DMS 273 treated with DMSO at 0.1 percent for 48 hours (cell line): ENCODE measurements at places on chromosomes 1 and 21.

GRCh38 chr1:153346077-153346723, 2.4 kb downstream of the PGLYRP4 start:
- DNase-seq: no peak

GRCh38 chr21:21612466-21612865, 614.3 kb downstream of the NCAM2 start:
- no peak for DNase-seq

GRCh38 chr1:205701891-205702290, 21.6 kb upstream of the SLC45A3 start:
- DNase-seq: no peak

- no peak for DNase-seq
Observed at GRCh38 chr1:200624679-200625335, 4.3 kb upstream of the KIF14 start.

- DNase-seq: no peak
Observed at GRCh38 chr1:67250051-67250653, 57.5 kb upstream of the IL12RB2 start.

GRCh38 chr1:177615251-177615650, 354.6 kb downstream of the SEC16B start:
- no peak for DNase-seq

GRCh38 chr1:57192222-57192621, 226.4 kb upstream of the C8B start:
- no peak for DNase-seq

GRCh38 chr1:218584418-218585155, 239.5 kb downstream of the TGFB2 start:
- no peak for DNase-seq

DNA sequence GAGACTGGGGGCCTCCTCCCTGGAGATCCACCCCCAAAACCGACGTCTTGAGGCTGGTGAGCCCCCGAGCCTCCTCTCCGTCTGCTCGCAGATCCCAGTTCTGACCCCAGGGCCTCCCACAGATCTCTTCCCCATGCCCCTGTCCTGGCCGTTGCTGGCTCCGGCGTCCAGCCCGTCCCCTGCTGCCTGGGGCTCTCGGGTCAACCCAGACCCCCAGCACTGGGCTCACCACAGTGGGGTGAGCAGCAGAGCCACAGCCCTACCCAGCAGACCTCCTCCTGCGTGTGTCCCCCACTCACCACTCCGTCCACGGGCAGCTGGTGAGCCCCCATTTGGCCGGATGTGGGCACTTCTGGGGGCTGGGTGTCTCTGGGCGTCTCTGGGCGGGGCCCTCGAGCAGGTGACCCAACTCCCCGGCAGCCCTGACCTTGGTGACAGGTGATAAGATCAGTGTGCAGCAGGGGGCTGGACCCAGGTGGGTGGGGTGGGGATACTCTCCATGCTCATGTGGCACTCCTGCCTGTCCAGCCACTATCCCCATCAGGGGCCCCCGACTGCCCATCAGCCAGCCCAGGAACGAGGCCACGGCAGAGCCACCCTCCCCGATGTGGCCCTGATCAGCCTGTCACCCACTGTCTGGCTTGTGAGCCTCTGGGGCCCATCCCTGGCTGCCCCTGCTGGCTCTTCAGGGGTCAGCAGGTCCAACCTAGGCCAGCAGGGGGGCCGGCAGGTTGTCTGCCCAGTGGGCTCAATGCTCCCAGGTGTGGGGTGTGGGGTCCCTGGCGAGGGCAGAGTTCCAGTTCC, 709 bp downstream of the TNFRSF14 start:
- no peak for DNase-seq

DNA sequence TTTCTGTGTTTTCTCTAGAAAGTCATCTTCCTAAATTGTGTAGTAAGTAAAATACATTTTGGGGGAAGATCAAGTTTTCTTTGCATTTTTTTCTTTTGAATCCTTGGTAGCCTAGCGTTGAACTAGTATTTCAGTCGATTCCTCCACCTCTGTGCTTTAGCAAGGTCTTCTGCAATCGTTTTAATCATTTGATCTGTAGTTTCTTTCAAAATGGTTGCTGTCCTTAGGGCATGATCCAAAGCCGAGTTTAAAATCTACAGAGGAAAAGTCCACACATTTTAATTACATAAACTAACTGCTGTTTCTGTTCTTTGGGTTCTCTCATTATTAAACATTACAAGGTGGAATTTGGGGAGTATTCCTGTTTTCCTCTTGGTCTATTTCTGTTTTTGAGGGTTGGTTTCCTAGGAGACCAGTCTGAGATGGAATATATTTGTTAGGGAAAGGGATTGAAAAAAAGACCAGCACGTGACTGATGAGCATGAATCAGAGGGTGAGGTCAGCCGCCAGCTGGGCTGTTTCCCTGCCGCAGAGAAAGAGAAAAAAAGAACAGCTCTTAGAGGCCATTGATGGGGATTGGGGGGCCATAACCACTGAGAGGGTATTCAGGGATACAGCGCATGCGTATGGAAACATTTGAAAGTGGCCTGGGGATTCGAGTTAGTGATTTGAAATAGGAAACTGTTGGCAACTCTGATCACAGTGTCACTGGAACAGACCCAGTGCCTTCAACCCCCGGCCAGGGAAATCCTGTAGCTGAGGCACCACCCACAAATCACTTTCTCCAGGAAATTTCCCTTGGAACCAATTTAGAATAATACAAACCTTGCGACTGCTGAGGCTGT, 40.6 kb downstream of the AKNAD1 start:
- DNase-seq: peak; percentile 89

DNA sequence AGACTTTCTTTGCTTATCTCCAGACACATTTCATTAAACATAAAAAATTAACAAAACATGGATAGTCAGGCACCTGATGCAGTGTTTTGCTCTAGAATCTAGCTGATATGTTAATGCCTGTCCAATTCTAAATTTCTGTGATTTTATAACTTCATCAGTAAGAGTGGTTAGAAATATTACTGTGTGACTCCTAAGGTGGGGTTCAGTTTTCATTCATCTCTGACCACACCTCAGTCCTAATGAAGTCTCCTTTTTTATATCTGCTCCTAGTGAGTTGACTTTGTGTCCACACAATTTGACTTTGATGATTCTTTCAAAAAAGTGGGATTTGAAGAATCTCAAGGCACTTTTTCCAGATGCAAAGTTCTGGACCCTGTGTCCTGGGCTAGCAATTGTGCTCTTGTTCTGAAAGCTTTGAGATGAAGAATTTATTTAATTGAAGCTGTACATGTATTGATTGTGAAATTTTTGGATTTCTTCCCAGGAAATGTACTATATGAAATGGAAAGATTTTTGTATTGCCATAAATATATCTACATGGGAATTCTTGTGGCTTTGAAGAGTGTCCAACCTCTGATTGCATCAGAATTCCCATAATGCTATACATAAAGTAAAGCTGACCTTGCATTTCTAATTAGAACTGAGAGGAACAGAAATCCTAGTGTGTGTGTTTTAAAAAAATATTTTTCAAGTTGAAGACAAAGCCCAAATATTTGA, 111.2 kb downstream of the GIPC2 start:
- no peak for DNase-seq

GRCh38 chr1:31961536-31961935, 23.4 kb upstream of the PTP4A2 start:
- no peak for DNase-seq

DNA sequence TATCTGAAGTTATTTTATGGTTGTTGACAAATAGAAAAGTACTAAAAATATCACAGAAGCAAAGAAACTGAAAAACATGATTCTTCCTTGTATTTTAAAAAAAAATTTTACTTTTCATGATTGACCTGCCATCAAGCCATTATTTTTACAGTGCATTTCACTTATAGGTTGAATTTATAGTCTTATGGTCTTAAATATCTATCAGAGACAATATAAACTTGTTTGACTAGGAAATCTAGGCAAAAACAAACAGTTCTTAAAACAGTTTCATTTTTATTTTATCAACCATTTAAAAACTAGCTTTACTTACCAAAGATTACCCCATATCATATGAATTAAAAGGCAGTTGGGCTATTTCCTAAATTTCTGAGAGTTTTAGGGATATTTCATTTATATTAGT, 59.2 kb downstream of the SLC16A1 start:
- no peak for DNase-seq

DNA sequence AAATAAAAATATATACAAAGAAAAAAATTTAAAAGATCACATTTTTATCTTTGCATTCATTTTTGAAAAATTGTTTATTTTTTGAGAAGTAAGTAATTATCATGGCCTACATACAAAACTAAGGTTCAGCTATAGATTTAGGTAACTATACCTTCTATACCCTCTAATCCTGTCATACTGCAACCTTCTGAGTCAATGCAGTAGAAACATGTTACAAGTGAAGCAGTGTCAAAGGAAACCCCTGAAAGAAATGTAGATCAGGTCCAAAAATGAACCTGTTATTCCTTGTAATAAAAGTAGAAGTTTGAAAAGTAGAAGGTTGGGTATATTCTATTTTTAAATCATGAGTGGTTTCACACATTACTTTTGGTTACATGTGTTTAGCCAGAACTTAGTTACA, 51.3 kb downstream of the PTGS2 start:
- no peak for DNase-seq
